ENCODE measurements at places on chromosomes 5 and 9.

DNA sequence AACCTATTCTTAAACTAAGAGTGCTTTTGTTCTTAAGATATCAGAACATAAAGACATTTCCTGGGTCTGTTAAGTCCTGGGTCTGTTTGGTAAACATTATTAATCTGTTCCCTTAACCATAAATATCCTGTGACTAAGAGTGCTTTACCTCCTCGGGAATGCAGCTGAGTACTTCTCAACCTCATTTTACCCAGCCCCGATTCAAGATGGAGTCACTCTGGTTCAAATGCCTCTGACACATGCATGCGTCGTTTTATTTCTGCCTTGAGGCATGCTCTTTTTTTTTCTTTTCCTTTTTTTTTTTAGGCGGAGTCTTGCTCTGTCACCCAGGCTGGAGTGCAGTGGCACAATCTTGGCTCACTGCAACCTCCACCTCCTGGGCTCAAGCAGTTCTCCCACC lies 39.8 kb upstream of the FBXL17 start:
- DNase-seq: no peak

DNA sequence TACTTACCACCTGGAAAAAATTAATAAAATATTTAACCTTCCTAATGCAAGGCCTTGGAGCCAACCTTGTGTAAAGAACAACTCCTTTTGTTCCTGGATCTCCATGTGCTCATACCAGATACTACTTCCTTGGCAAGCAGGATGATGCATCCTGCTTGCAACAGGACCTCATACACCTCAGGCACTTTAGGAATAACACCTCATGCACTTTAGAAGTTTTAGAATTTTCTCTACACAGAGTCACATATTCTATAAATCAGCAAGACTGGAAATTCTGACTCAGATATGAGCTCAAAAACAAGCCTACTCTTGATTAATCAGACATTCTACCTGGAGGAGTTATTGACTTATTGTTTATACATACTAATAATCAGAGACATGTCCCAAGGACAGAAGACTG lies 209.6 kb upstream of the CDH10 start:
- DNase-seq: no peak

GRCh38 chr9:18866121-18866831 lies 166.7 kb downstream of the SAXO1 start:
- DNase-seq: no peak

DNA sequence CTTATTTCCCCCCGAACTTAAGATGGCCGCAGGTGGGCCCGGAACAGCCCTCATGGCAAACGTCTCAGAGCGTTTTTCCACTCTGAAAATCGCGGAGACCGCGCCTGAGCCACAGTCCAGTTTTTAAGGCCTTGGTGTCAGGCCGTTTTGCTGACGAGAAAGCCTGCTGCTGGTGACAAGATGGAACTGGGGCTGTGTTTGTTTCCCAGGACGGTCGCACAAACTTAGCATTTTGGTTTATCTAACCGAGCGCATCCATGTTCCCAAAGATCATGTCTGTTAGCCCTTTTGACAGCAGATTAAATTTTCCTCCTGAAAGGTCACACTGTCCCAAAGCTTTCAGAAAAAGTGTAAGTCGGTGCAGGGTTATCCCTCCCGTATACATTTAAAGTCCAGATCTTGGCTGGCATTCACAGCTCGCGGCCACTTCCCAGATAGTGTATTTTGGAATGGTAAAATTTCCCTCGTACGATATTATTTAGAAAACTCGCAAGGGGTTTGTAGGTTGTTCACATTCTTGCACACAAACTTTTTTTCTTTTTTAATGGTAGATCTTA lies 812 bp downstream of the SREK1 start:
- no peak for DNase-seq

DNA sequence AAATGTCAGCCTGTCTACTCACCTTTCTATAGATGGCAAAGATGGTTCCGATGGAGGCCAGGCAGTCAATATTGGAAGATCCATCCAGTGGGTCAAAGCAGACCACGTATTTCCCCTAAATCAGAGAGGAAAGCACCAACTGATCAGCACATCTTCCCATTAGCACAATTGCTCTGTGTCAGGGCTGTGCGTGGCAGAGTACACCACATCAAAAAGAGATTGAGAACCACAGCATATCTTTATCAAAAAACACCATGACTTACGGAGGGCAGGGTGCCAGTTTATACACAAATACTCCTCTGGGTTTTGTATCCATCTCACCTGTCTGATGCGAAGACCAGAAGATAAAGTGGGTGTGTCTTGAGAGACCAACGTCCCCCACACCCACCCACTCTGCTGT lies 9.1 kb downstream of the FBP2 start:
- DNase-seq: no peak

DNA sequence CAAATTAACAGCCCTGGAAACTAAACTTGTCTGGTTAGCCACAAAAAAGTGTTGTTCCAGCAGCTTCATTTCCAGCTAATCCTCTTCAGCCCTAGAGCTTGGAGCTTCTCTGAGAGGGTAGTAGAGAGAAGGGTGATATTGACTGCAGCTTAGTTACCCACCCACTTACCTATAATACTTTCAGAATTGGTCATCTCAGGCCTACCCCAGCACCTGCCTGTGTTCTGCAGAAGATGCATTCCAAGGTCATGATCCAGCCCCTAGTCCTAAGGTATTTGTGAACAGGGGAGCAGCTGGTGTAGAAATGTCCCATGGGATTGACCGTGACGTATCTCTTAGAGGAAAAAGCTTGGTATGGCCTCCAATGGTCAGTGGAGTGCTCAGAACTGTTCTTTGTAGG lies 289.0 kb downstream of the NR3C1 start:
- no peak for DNase-seq

- DNase-seq: no peak
These were observed 483 bp downstream of the FBXL7 start for GRCh38 chr5:15500325-15501001.

DNA sequence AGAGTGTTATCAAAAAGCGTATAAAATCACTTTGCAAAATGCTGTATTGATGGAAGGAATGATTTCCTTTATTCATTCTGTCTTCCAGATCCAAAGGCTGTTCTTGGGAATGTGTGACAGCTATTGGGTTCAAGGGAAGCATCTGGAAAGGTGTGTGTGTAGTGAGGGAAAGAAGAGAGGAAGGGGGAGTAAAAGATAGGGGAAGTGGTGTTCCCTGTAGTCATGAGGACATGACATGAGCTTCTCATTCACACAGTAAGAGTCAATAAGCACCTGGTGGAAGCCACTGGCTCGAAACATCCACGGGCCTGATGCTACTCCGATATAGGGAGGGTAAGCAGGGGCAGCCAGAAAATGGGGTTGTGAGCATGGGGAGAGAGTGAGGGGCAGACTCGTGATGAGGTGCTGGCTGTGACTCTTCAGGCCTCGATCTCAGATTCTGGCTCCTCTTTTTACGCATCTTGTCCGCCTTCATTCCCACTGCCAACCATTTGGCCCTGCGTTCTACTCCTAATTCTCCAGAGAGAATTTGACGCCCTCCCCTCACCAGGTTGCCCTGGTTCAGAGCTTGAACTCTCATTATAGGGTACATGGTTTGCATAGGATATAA lies 29.1 kb upstream of the HSPA9 start:
- no peak for DNase-seq

DNA sequence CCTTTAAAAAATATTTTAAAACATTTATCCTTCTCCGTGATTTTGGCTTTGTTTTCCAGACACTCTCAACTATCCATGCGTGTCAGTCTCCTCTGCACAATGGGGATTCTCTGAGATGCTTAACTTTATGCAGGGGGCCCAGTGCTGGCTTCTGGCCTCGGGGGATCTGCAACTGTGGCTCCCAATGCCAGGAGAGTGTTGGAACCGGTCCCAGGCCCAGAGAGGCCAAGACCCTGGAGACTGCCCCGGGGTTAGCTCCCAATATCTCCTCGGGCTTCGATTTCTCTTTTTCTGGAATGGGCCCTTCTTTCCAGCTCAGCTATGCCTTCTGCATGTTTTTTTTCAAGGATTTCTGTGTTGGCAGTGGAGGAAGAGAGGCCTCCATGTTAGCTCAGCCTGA lies 20.1 kb upstream of the SARDH start:
- no peak for DNase-seq

DNA sequence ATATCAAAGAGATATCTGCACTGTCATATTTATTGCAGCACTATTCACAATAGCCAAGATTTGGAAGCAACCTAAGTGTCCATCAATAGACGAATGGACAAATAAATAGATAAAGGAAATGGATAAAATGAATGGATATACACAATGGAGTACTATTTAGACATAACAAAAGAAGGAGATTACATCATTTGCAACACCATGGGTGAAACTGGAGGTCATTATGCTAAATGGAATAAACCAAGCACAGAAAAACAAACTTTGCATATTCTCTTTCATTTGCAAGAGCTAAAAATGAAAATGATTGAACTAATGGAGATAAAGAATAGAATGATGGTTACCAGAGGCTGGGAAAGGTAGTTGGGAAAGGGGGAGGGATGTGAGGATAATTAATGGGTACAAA lies 155.0 kb upstream of the PTGER4 start:
- no peak for DNase-seq

DNA sequence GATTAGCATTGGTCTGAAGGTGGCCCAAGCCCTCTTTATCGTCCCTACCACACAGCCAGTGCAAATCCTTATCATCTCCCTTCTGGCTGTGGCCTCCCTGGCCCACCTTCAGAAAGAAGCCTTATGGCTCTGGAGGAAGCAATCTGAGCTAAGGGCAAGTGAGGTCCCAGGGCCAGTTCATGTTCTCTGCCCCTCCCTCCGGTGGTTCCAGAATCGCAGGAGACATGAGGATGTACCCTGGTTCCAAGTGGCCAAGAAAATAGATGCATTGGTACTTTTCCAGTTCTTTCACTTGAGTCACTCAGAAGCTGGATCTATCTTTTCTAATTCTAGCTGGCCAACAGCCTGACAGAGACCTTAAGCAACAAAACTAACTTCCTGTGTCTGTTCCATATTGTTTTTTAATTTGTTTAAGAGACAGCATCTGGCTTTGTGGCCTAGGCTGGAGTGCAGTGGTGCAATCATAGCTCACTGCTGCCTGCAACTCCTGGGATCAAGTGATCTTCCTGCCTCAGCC lies 60.7 kb downstream of the LHFPL2 start:
- DNase-seq: peak; percentile 7

DNA sequence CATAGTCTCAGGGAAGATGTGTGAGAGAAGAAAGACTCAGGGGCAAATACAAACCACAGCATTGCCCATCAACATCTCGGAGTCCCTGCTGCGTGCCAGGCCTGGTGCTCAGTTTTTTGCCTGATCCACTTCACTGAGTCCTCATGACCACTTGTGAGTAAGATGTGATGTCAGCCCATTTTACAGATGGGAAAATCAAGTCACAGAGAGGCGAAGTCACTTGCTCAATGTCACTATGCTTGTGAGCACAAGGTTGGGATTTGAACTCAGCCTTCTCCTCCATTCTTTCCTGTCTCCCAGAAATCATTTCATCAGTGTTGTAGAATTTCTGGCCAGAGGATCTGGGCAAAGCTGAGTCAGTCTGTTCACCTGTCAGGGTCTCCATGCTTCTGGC lies 34.6 kb upstream of the PSD2 start:
- DNase-seq: no peak

DNA sequence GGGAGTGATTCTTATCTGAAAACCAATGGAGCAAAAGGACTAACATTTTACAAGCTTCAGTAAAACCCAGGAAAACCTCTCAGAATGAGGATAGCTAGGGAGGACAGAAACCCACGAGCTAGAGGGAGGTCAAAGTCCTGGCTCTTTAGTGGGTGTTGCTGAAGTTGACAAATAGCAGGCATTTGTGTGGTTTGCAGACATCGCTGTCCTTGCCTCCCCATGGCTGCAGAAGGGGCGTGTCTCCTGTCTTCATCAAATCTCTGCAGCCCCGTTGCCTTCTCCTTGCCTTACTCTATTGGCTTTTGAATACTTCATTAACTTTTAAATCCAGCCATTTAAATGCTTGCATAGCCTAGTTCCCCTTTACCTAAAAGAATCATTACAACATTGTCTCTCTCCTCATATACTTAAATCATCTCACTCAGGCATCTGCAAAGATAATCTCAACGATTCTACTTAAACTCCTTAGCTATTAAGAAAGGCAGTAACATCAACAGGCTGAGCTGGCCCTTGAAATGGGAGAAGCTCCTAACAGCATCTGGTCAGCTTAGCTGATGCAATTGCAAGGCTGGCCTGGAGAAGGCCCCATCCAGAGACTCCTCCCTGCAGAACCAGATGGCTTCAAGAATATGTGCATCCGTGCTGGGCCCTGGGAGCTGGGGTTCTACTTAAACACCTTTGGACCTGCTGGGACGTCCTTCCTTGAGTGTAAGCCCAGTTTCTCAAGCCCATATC lies 152.8 kb upstream of the TAS2R1 start:
- no peak for DNase-seq

- DNase-seq: no peak
These were observed 6.9 kb upstream of the TRAF1 start for GRCh38 chr9:120933310-120934055.

DNA sequence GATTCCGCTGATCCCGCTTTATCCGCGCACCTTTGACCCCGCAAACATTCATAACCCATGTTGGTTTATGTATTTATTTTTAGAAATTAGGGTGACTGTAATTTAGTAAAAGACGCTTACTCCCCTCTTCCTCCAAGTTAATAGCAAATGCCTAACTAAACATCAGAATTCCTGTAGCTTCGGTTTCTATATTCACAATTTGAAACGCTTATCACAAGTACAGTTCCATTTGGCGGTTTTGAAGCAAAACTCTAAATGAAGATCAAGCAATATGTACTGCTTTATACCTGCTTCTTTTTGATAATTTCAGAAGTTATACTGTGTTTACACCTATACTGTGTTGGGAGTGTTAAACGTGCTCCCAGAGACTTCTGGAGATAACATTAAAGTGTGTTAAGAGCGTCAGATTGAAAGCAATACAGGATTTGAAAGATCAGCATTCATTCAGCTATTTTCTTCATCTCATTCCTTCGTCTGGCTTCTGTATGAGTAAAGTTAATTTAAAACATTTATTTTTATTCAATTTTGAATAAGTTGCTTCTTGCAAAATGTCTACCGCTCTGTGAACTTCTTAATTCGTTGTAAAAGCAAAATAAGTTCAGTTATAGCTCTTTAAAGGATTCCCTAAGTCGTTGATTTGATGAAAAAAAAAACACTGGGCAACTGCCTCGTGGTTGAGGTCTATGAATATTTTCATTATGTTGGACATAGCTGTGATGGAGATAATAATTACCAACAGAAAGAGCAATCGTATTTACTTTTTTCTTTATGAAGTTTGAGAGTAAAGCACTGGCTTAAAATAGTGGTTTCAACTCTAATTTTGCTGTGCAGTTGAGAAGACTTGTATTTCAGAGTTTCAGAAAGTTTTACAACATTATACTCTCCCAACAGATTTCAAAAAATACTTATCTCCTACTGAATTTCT lies 2.5 kb downstream of the PRDM6 start:
- no peak for DNase-seq

GRCh38 chr9:129254566-129255287 lies 76.7 kb upstream of the IER5L start:
- no peak for DNase-seq
